ENCODE measurements at places on chromosomes 1 and 21.

- DNase-seq, result no peak
Measured at GRCh38 chr1:26132834-26133167, 21.2 kb downstream of the PDIK1L start.

DNA sequence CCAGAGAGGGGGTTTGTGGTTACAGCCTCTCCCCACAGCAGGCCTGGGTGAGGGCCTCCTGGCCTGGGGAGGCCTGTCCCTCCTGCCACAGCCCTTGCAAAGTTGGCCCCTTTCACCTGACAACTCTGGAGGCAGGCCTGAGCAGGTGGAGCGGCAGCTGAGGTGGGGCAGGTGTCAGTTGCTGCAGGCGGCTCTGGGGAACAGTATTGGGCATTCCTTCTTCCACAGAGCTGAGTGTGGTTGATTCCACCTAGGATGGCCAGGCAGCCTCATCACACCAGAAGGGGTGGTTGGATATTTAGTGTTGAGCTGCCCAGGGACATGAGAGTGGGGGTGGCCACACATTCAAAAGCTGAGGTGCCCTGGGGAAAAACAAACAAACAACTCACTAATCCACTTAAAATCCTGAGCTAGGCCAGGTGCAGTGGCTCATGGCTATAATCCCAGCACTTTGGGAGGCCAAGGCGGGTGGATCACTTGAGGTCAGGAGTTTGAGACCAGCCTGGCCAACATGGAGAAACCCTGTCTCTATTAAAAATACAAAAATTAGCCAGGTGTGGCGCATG, 31.1 kb downstream of the PIGP start:
- DNase-seq, result no peak

GRCh38 chr1:119896303-119896702, at the start of gene ADAM30:
Gene ADAM30, minus strand, starts transcription at chr1:119896515. Its CDS starts 179 bp downstream, at chr1:119896336.
- no peak for DNase-seq

- no peak for DNase-seq
Measured at GRCh38 chr1:58331156-58331555, 215.4 kb downstream of the OMA1 start.

GRCh38 chr1:36124404-36125128, 456 bp downstream of the COL8A2 start:
- DNase-seq, result no peak

- no peak for DNase-seq
Measured at GRCh38 chr1:197692965-197693364, 82.3 kb downstream of the DENND1B start.

DNA sequence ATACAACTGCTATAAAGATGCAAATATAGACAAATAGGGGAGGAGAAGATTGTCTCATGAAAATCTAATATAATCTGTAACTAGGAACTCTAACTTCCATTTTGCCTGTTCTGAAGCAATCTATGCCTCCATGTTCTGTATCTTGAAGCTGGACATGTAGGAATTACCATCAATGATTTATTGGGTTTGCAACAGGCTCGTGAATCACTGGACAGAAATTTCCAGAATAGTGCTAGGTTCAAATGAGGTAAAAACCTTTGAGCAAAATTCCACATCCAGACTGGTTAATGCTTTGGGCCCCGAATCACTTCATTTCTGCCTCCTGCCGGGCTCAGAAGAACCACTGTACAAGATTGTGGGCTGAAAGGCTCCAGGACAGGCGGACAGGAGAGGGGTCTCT, 110.7 kb upstream of the CTTNBP2NL start:
- no peak for DNase-seq

DNA sequence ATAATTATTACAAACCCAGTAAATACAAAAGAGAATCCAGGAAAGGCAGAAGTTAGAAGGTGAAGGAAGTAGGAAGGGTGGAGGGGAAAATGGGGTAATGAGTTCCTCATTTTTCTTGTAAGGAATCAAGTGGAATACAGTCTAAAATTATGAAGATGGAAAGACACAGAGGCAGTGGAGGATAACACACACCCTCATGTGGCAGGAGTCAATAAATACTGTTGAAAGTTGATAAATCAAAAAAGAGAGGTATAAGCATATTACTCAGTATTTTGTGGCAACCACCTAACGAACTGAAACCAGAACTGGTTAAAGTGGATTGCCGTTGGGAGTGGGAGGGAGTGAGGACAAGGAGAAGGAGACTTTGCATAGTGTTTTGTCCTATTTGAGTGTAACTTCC, 78.6 kb upstream of the SLC44A3 start:
- DNase-seq, result no peak

Measured in vagina (tissue), 2 donors.